ENCODE measurements at places on chromosomes 3 and 15.

- no peak for DNase-seq
These were observed 100.0 kb downstream of the THSD4 start for GRCh38 chr15:71215126-71215894.

DNA sequence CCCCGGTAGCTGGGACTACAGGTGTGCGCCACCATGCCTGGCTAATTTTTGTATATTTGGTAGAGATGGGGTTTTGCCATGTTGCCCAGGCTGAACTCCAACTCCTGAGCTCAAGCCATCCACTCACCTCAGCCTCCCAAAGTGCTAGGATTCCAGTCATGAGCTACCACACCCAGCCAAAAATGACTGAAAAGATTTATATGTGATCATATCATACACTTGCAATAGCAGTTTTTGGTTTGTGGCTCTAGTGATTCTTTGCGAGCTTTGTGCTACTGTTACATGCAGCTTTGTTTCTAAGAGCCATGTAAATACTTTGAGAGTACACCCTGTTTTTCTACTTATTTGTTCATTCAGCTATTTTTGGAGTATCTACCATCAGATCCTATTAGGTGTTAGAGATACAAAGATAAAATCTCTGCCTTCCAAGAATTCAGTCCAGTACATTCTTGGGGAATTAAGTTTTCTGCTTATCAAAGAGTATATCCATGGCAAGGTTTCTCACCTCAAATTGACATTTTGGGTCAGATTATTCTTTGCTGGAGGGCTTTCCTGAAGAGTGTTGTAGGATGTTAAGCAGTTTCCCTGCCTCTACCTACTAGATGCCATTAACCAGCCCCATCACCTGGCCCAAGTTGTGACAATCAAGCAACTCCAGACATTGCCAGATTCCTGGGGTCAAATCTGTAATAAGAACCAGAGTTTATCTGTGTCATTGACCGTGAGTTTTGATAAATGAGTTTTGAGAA lies 15.0 kb downstream of the SNAP23 start:
- no peak for DNase-seq

DNA sequence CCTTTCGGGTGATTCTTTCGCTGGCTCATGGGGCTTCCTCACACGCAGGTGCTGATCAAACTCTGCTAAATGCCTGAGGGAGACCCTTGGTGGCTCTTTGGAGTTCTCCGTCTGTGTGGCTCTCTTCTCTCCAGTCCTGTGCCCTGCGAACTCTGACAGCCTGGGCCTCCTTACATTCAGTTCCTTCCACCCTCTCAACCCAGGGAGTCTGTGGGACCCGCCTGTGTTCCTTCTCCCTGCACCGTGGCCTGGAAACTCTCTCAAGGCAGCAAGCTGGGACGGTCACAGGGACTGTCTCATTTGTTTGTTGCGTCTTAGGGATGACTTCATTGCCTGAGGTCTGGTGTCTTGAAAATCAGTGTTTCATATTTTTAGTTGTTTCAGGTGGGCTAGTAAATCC lies 37.0 kb upstream of the CORO2B start:
- no peak for DNase-seq

GRCh38 chr3:33883951-33884561 lies 85.6 kb downstream of the PDCD6IP start:
- no peak for DNase-seq

GRCh38 chr3:53675022-53675697 lies 171.1 kb downstream of the CHDH start:
- DNase-seq: no peak

DNA sequence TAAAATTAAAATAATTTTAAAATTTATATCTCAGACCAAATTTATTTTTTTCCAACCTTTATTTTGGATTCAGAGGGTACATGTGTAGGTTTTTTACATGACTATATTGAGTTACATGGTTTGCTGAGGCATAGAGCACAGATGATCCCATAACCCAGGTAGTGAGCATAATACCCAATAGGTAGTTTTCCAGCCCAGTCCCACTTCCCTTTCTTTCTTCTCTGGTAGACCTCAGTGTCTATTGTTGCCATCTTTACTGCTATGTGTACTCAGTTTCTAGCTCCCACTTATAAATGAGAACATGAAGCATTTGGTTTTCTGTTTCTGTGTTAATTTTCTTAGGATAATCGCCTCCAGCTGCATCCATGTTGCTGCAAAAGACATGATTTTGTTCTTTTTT lies 338.1 kb downstream of the EFHB start:
- no peak for DNase-seq

DNA sequence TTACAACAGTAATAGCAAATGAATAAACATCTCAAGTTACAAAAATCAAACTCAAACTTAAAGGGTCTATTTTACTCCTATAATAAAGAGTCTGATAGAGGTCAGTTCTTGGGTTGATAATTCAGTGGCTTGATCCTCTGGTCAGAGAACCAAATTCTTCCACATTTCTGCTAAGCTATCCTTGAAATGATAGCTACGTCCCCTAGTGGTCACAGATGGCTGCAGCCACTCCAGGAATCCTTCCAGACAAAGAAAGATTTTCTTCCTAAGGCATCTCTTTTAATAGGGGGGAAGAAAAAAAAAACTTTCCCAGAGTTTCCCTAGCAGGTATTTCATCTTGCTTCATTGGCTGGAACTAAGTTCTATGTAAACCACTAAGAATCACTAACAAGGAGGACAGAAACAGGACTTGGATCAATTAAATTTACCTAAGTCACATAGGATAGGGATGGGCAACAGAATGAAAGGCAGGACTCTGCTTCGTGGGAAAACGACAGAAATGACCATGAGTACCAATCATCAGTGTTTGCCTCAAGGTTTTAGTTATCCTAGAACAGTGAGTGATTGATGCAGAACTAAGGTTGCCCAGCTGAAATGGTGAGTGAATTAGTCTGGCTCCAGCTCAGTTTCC lies 160.7 kb downstream of the STAC start:
- DNase-seq: no peak

DNA sequence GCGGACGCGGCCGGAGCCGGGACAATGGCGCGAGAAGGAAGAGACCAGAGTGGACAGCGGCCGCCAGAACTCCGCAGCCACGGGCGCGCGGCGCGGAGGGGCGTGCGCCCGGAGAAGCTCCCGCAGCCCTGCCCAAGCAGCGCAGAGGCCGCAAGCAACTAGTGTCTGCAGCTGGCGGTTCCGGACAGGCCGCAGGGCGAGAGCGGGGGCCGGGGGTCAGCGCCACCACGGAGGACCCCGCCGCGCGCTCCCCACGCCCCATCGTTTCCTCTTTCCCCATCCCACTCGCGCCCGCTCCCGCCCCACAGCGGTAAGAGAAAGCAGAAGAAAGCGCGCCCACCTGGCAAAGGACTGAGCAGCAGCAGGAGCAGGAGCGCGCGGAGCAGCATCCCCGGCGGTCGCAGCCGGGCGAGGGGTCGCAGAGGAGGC lies 440 bp downstream of the PRTG start:
- no peak for DNase-seq

- DNase-seq: no peak
These were observed 78.7 kb downstream of the ZNF385D start for GRCh38 chr3:21672303-21672702.

- DNase-seq: no peak
These were observed 8.4 kb downstream of the ACSBG1 start for GRCh38 chr15:78225783-78226541.

DNA sequence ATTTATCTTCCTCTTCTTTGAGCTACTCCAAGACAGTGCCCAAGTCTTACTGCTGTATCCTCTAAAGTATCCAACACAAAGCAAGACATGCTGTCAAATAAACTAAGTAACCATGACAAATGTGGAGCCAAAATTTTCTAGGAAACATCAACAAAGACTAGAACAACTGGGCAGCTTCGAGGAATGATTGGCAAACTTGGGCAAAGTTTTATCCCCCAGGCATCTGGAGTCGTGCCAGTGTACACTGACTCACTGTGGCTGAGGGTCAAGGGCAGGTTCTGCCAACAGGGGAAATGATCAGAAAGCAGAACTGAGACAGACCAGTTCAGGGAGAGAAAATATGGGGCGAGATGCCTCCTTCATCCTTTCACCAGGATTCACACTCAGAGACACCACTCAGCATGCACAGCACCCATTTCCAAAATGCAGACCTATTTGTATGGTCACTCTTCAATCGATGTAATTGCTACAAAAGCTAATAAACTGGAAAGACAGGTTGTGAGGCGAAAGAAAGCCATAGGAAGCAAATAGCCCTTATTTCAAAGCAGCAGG lies 65.8 kb downstream of the MB21D2 start:
- no peak for DNase-seq

GRCh38 chr15:88397506-88397905 lies 69.7 kb downstream of the MRPL46 start:
- DNase-seq: no peak

DNA sequence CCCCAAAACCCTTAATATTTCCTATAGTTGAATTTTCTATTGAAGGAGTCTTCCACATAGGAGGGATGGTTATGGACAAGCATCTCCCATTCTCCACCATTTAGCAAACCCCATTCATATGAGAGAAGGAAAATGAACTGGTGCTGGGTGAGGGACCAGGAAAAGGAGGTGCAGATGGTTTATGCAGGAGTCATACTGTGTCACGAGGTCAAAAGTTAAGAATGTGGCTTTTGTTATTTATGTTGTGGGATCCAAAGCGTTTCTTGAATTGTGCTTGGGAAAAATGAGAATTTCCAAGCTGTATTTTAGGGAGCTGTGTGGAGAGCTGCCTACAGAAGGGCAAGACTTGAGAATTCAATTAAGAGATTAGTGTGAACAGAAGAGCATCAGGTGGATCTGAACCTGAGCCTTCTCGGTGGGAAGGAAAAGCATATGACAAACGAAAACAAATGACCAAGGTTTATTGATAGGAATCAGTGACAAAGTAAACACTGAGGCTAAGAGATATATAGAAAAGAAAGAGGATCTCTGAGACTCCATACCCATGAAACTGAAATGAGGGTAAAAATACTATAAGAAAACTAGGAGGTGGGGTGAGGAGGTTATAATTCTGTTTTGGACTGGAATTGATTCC lies 473.3 kb upstream of the NR2F2 start:
- DNase-seq: no peak

DNA sequence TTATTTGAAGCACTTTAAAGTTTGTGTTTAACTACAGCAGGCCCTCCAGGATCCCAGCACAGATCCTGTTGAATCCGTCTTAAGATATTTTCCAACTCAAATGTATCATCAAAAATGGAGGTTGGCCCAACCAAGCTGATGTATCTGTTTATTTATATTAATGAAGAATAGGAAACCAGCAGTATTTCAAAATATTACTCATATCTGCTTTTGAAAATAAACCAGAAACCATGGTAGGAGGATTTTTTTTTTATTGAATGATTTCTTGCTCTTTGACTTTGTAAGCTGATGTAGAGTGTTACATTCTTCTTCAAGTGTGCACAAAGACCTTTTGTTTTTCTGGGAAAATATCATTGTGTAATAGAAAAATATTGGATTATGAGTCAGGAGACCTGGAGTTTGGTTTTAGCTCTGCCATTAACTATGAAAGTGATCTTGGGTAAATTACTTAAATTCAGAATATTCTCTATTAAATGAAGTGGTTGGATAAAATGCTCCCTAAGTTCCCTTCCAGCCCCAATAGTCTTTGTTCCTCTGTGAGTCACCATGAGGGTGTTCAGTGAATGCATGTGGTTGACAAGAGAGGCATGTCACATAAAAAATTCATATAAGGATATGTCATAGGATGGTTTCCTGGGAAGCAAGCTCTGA lies 221.3 kb upstream of the GAP43 start:
- no peak for DNase-seq

DNA sequence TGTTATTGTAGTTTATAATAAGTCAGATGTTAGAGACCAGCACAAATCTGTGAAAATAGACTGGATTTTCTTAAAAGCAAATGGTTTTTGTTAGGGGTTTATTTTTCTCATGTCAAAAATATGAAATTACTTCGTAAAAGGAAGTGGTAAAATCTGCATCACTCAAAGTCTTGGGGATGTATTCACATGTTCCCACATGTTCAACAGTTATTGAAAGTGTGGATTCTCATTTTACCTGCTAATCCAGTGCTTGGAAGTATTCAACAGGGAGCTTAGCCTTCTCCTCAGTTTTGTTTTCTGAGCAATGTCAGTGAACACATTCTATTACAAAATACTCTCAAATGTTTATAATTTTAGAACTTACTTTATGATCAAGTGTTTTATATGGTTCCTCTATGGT lies 352.0 kb downstream of the SOX2 start:
- DNase-seq: no peak

- DNase-seq: no peak
These were observed 2.8 kb downstream of the ADAMTS17 start for GRCh38 chr15:100338971-100339444.

- no peak for DNase-seq
These were observed 2.9 kb upstream of the KCTD6 start for GRCh38 chr3:58488967-58489366.

DNA sequence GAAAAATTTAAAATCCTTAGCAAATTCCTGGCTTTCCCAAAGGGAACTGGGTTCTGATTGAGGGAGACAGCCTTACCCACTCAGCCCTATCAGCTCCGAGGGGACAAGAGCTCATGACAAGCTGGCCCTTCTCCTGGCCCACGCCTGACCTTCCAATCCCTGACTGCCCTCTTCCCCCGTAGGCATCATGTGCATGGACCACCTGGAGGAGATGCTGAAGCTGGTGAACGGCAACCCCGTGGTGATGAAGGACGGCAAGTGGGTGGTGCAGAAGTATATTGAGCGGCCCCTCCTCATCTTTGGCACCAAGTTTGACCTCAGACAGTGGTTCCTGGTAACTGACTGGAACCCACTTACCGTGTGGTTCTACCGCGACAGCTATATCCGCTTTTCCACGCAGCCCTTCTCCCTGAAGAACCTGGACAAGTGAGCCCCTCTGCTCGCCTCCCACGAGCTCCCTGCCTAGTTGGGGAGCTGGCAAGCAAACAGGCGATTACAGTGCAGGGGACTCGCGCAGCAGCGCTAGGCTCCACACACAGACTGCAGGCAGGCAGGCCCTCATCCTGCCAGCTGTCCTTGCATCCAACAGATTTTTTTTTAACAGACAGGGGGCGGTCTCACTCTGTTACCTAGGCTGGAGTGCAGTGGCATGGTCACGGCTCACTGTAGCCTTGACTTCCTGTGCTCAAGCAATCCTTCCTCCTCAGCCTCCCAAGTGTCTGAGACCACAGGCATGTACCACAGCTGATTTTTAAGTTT lies 16.8 kb downstream of the RPUSD3 start:
- no peak for DNase-seq

DNA sequence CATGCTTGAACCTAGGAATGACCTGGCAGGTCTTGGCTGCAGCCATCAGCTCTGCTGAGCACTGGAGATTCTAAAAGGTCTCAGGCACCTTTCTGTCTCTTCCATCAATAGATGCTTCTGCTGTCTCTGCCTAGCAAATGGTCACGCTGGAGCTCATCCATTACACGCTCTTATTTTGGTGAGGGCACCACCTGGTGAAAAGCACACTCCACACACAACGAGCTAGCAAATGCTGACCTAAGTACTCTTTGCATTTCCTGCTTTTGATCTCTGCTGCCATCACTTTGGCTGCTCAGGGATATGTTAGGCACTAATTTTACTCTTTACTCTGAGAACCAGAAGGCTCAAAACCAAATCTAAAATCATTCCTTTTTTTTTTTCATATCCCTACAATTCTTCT lies 91.3 kb downstream of the RAB11A start:
- no peak for DNase-seq

- DNase-seq: no peak
These were observed 508 bp upstream of the SMAD6 start for GRCh38 chr15:66701422-66702034.

GRCh38 chr3:85151555-85151954 lies 192.8 kb downstream of the CADM2 start:
- no peak for DNase-seq

GRCh38 chr15:32818758-32819447 lies 101.1 kb downstream of the GREM1 start:
- DNase-seq: no peak

GRCh38 chr15:96582473-96582872 lies 252.0 kb downstream of the NR2F2 start:
- DNase-seq: no peak

GRCh38 chr3:43372809-43373559 lies 86.6 kb downstream of the SNRK start:
- no peak for DNase-seq
